ENCODE measurements at places on chromosomes 6 and 20.

DNA sequence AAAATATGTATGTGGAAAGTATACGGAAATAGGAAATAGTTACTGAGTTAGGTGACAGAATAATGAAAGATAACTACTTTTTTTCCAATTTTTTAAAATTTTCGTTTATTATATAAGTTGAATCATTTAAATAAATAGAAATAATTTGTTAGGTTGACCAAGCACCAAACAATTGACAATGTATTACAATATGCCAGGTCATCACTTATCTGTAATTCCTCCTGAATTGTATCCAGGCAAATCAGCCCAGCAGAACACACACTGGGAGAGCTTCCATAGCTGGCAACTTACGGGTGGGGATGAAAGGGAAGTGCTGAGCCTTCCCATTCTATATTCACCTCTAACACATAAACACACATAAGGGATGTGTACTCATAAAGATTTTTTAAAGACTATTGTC, 40.7 kb downstream of the FAXC start:
- DNase-seq: no peak

DNA sequence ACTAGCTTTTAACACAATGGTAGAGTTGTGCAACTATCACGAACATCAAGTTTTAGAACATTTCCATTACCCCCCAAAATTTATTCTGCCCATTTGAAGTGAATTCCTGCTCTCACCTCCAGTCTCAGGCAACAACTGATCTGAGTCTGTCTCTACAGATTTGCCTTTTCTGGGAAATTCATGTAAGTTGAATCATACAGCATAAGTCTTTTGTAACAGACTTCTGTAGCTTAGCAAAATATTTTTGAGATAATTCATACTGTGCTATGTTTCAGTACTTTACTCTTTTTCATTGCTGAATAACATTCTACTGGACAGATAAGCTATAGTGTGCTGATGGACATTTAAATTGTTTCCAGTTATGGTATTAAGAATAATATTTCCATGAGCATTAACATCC, 447.3 kb upstream of the GJE1 start:
- DNase-seq: no peak

DNA sequence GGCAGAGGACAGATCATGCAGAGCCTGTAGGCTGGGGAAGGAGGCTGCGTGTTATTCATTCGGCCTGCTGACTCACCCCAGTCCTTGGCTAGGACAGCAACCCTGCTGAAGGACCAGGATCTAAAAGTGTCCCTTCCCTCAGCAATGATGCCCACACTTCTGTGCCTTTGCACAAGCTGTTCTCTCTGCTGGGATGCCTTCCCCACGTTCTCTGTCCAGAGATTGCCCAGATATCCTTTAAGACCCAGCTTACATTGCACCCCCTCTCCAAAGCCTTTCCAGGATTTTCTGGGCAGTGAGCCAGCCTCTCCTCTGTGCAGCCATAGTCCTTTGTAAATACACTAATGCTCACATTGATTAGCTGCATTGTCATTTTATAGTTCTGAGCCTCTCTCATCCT, 99.3 kb upstream of the CHD6 start:
- no peak for DNase-seq

DNA sequence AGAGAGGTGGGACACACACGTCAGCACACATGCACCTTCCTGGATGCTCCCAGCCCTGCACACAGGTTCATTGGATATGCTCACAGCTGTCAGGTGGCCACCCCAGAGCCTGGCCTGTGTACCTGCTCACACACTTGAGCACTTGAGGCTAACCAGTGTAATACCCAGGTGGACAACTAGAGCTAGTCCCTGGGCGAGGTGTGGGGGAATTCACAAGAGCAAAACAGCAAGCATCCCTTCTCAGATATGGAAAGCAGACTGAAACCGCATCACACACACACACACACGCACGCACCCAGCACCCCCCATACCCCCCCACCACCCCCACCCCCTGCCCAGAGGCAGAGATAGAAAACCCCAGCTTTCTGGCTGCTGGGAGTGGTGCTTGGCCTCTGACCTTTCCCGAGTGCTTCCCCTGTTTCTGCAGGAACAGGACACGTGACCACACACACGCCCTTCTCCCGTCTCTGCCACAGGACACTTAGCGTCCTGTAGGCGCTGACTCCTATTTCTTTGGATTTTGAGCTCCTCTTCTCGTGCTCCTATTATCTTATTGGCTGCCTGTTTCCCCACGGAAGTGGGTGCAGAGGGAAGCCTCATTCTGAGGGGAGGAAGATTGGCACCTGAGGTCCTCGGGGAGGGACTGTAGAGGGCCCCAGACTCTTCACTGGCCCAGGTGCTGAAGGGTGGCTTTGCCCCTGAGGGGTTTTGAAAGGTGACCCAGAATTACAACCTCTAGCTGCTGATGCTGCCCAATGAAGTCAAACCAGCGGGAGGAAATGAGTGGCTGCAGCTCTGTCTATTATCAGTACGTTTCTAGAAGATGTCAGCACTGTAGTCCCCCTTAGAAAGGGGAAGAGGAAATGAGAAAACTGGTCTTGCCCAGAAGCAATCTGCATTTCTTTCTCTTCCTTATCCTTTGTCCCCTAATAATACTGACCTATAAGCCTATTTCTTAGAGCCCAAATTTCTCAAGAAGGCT, 65.8 kb downstream of the SYTL3 start:
- no peak for DNase-seq

DNA sequence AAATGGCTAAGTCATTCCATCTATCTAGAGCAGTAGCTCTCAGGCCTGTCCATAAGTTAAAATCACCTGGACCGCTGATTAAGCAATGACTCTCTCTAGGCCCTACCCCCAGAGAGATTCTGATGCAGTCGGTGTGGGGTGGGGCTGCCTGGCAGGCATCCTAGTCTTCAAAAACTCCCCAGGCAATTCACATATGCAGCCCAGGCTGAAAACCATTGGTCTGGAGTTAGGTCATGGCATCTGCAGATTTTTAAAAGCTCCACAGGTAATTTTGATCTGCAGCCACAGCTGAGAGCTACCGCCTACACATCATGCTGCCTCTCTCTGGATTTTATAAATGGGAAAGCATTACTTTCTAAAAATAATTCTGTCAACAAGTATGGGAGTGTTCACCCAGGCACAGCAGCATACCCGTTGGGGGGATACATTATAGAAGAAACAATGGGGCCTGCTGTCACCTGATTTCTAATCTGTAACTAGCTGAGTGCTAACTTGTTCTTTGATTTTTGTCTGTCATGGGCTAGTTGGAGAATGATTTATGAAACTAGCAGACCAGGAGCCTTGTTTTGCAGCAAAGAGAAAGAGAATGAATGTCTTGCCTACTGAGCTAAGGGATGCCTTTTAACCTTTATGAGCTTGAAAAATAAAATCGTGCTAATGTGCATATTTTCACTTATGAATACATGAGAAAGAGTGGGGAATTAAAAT, 44.1 kb upstream of the ATXN1 start:
- no peak for DNase-seq

GRCh38 chr6:19472153-19472552, 365.0 kb upstream of the ID4 start:
- DNase-seq: no peak

DNA sequence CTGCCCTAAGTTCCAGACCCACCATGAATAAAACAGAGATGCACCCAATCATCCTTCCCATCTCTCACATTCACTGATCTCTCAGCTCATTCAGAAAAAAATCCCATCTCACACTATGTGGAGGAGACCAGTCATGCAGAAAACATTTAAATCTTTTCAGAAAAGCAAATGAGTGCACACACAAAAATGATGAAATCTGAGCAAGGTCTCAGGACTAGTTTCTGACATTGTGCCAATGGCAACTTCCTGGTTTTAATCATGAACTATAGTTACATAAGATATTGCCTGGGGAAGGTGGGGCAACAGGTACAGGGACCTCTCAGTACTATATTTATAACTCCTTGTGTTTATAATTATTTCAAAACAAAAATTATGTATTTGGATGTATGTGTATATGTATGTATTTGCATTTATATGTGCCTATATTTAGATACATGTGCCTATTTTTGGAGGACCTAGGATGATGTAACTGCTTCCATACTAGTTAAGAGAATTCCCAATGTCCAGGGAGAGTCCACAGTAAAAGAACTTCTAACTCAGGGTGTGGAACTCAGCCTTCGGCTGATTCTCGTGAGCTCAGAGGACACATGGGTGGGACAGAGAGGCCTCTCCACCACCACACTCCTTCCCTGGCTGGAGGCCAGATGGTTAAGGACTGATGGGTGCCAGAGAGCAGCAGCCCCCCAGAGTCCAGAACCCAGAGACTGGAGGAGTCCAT, 71.7 kb upstream of the MAP3K4 start:
- no peak for DNase-seq

- no peak for DNase-seq
Observed at GRCh38 chr6:4313044-4313686, 177.8 kb upstream of the ECI2 start.

GRCh38 chr6:29501106-29501505, 13.3 kb upstream of the MAS1L start:
- DNase-seq: no peak

DNA sequence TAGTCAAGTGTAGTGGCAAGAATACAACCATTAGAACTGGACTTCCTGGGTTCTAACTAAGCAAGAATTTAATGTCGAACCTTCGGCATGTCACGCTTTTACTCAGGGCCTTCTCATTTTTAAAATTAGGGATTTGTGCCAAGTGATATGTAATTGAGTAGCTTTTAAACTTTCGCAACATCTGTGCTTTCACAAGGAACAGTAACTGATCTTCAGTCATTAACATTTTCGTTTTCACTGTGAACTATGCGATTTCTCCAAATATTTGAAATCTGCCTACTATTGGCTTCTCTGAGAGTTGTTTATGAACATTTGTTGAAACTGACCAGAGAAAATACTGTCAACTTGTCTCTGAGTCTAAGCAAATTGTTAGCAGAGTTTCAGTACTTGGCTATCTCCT, 27.6 kb downstream of the GRM1 start:
- no peak for DNase-seq

DNA sequence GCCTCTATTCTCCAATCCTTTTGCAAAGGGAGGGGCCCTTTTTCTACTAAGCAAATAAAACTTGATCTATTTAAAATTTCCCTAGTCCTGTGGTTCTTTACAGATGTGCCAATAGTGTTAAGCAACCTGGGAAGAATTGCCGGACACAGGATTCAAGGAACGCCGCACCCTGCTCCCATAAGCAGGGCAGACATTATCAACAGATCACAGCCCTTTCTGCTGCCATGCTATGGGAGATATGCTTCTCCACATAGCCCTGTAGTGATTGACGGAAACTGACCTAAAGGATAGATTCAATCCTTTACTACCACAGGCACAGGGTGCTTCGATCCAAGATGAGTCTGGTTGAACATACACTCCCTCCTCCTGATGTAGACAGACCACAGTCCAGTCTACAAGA, 118.4 kb upstream of the TRAF3IP2 start:
- DNase-seq: no peak

DNA sequence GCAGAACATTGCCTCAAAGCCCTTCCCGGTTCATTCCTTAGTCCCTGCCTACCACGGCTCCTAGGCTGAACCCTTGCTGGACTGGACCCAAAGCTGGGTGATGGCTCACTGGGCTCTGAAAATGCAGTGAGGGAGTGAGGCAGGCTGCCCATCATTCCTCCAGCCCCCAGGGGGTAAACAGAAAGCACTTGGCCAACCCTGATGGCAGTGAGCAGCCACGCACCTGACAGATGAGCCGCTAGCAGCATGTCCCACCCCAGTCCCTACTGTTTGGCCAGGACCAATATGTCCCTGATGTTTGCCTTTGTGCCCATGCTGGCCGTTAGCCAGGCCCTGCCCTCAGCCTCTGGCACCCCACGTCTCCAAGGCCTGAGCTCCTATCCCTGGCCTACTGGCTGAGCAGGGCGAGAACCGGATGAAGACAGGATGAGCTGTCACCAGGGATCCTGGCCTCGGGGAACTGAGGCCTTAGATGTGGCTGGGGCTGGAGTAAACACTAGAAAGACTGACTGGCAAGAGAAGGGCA, 19.4 kb upstream of the BAK1 start:
- no peak for DNase-seq

- DNase-seq: no peak
Observed at GRCh38 chr6:12767016-12767415, 50.4 kb downstream of the PHACTR1 start.

GRCh38 chr6:160804639-160805038, 102.6 kb downstream of the PLG start:
- DNase-seq: no peak

- no peak for DNase-seq
Observed at GRCh38 chr6:25042536-25042935, 106.8 kb upstream of the RIPOR2 start.

GRCh38 chr6:159645640-159646039, 47.4 kb downstream of the SOD2 start:
- DNase-seq: no peak

DNA sequence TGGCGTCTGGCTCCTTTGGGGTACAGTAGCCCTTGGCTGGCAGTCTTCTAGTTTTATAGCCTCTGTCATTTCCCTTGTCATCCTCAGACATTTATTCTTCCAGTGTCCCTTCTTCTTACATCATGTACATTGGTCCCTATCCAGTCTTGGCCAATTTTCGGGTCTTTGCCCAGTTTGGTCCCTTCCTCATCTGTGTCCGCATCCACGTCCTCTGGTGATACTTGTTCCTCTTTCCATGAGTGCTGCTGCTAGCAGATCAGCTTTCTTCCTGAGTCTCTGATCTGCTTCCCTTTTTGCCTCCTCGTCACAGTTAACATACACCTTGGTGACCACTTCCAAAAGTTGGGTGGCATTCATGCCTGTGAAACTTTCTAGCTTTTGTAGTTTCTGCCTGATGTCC, 86.2 kb upstream of the GPR6 start:
- no peak for DNase-seq

GRCh38 chr6:35294308-35294945, 3.2 kb upstream of the DEF6 start:
- DNase-seq: peak; percentile 43

DNA sequence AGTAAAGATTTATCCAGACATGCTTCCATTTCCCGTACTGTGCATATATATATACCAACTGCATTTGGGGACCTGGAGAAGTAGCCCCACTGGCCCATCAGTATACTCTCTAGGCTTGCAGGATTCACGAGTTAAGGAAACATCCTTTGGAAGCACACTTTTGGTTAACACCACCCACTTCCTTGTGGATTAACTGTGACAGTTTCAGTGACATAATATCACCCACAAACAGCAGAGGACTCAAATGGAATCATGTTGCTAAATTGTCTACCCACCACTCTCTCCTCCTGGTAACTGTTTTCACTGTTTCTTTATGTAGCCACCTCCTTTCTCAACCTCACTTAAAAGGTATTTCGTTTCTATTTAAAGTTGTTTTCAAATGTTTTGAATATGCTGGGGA, 55.0 kb downstream of the PROKR2 start:
- DNase-seq: no peak

GRCh38 chr6:137874204-137875057, 7.4 kb downstream of the TNFAIP3 start:
- DNase-seq: peak; percentile 9

- DNase-seq: no peak
Observed at GRCh38 chr20:25005661-25006060, 13.1 kb upstream of the APMAP start.

GRCh38 chr6:30507849-30508827, 18.8 kb downstream of the HLA-E start:
- DNase-seq: no peak

Measured in immature natural killer cell (primary cell).